ENCODE measurements at places on chromosomes 6 and 20.

DNA sequence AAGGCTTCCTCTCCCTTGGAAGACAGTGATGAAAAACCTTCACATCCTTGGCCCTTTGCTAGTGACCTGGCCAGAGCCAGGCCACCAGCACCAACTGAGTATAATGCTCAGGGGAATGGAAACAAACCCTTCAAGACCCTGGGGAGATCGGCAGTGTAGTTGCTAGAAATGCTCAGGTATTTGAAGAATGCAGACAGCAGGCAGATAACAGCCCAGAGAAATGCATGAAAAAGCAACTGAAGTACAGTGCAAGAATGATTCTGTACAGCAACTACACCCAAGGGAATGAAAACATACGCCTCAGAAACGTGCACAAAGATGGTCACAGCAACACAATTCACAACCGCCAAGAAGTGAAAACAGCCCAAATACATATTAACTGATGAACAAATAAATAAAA, 41.1 kb downstream of the PPP1R3G start:
- no peak for DNase-seq

DNA sequence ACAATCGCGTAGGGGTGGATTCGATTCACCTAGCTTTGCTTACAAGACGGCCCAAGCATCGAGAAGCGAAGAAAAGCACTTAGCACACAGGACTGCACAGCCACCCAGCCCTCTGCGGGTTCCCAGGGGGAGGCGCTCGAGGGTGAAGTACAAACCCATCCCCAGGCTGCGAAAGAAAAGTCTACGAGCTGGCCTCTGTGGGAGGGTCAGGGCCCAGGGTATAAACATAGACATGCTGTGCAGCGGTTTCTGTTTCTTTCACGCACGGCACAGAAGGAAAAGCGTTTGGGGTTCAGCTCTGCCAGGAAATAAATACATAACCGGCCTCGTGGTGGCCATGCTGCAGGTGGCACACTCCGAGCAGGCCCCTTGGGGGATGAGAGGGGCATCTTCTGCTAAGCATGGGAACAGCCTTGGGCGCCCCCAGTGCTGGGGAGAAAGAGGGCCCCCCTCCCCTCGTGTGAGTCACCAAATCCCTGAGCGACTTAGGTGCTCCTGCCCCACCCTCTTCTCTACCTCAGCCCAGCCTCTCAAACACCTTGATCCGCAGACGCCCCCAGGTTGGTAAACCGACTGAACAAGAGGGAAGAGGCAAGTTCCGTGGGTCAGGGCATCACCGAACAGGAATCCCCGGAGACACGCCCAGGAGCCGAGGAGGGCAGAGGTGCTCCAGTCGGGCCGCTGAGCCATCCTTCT, 91.6 kb upstream of the RIPOR2 start:
- no peak for DNase-seq

DNA sequence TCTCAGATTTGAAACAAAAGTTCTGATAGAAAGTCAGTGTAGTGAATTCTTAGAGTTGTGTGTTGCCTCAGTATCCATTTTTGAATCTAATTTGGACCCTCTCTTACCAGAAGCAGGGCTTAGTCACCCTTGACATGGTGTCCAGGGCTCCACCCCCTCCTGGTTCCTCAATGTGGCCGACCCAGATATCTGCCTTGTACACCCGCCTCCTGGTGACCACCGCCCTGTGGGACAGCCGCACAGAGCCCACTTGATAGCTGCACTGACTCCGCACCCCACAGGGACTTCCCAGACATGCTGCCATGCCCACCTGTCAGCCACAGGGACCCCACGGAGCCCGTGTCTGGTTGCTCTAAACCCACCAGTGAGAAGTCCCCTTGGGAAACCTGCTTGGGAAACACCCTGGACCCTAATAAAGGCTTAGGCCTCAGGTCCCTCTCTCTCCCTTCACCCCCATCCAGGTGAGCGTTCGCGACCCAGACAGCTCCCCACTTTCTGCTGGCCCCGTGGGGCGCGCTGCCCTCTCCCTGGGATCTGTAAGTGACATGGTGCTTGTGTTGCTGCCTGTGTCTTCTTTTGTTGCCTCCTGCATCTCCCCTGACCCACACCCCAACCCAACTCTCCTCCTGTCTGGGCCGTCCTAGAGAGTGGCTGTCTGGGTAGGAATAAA, 47.2 kb upstream of the SYNDIG1 start:
- no peak for DNase-seq

- DNase-seq = no peak
These were observed 7.4 kb downstream of the SLC52A3 start for GRCh38 chr20:760751-761417.

DNA sequence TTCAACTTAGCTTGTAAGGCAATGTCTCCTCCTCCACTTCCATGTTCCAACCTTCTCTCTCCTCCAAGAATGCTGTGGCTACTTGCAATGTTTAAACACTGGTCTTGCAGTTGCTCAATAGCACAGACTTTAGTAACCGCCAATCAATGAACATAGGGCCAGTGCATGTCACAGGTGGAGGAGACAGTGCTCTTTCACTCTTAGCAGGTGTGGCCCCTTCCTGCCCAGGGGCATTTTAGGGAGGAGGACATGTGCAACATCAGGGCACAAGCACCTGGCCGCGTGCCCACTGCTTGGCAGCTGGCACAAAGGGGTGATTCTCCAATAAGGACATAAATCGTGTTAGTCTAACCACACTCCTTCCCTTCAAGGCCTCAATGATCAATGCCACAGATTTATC, 41.3 kb downstream of the ADGRF1 start:
- no peak for DNase-seq

GRCh38 chr6:33029328-33030184, 20.2 kb upstream of the HLA-DOA start:
- no peak for DNase-seq

GRCh38 chr20:9185511-9185910, 116.6 kb downstream of the PLCB4 start:
- DNase-seq = no peak

- DNase-seq = no peak
These were observed 9.4 kb upstream of the PLAGL1 start for GRCh38 chr6:144017166-144018094.
